ENCODE measurements at places on chromosomes 1 and 21.

DNA sequence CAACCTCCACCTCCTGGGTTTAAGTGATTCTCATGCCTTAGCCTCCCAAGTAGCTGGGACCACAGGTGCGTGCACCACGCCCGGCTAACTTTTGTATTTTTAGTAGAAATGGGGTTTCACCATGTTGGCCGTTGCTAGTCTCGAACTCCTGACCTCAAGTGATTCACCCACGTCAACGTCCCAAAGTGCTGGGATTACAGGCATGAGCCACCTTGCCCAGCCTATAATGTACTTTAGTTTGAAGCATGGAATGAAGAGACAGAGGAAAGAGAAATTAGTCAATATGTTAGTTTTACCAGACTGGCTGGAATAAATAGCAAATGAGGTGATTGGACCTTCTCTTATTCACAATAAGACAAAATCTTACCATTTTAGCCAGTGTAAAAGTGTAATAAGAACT is 89.0 kb downstream of the GTF2B start:
- peak; percentile 14 for DNase-seq

GRCh38 chr21:42844411-42845113 is 34.8 kb downstream of the WDR4 start:
- DNase-seq, result no peak

DNA sequence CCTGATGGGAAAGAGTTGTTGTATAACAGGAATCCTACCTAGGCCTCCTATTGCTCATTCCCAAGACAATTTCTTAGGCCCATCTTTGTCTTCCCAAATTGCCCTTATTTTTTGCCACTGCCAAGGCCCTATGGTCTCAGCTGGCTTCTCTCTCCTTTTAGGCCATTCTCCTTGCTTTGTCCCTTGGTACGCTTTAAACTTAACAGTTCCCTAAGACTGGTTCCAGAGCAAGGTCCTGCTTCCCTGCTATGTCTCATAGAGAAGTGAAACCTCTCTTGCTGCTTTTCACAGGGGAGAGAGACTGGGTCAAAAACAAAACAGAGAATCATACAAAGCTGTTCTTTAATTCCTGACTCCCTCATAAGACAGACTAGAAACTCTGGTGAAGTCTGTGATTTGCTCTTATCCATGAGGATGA is 77.1 kb downstream of the XCL2 start:
- DNase-seq, result no peak

DNA sequence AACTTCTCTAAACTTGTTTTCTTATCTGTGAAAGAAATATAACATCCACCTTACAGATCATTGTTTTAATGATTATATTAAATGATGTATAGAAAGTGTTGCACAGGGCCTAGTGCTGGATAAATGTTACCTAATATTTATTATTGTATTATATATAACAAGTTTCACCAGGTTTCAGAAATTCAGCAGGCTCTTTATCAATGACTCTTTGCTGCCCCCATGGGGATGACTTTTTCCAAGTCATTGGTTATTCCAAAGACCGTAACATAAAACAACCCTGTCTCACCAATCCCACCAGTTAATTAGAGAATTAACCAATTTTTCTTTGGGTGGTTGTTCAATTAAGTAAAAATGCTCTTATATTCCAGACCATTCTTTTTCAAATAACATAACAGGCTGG is 7.3 kb upstream of the DEDD start:
- DNase-seq, result peak; percentile 42

- DNase-seq, result no peak
Observed at GRCh38 chr1:3547055-3548005, 64.0 kb downstream of the MEGF6 start.

DNA sequence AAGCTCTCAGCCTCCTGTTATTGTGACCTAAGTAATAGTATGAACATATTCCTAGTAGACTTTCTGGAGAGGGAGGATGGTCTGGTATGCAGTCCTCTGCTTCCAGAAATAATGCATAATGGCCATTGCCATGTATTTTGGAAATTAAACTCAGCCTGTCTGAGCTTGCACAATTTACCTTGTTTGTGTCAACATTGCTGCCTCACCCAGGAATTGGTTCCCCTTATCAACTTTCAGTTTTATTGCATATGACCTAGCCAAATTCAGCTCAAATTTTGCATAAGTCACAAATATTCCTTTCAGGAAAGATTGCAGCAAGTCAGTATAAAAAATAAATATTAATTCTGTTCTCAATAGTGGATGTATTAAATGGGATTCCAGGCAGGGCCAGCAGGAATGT is 101.9 kb upstream of the SLC5A9 start:
- no peak for DNase-seq

- DNase-seq, result peak; percentile 46
Observed at GRCh38 chr1:206725109-206725963, 40.6 kb downstream of the MAPKAPK2 start.

- no peak for DNase-seq
Observed at GRCh38 chr1:11873395-11874257, 14.9 kb upstream of the NPPB start.

GRCh38 chr21:18252256-18252655 is 7.6 kb downstream of the CHODL start:
- DNase-seq, result peak; percentile 1

DNA sequence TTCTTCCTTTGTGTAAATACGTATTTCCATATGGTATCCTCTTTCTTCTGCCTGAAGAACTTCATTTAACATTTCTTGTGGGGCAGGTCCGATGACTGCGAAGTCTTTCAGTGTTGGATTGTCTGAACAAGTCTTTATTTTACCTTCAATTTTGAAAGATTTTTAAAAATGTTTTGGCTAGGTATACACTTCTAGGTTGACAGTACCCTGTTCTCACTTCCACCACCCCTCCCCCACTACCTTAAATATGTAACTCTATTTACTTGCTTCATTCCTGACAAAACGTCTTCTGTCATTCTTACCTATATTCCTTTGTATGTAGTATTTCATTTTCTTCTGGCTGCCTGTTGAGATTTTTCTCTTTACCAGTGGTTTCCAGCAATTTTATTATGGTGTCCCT is 85.7 kb upstream of the ARTN start:
- no peak for DNase-seq

DNA sequence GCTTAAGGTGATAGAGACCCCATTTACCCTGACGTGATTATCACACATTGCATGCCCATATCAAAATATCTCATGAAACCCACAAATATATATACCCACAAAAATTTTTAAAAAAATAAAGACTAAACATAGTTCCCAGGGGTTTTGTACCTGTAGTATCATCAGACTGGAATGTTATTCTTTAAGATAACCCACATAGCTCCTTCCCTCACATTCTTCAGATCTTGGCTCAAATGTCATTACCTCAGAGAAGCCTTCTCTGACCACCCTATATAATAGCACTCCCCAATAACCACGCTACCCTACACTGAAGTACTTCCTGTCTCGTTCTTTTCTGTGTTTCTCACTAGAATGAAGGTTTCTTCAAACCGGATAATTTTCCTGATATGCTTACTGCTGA is 138.3 kb upstream of the SNX7 start:
- DNase-seq, result peak; percentile 21

DNA sequence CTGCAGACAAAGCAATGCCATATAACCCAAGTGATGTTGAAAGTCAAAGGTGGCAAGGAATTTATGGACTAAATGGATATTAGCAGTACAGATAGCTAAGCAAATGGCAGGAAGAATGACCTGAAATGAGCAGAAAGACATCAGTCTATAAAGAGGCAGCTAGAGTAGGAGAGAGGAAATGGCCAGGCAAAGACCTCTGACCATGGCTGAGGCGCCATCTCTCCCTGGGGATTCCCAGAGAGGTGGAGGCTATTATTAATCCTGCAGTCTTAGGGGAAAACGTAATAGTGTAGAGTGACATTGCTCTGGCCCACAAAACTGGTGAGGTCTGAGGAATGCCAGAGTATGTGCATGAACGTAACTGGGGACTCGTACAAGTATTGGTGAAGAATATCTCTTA is 563.6 kb upstream of the PRMT6 start:
- DNase-seq, result no peak

DNA sequence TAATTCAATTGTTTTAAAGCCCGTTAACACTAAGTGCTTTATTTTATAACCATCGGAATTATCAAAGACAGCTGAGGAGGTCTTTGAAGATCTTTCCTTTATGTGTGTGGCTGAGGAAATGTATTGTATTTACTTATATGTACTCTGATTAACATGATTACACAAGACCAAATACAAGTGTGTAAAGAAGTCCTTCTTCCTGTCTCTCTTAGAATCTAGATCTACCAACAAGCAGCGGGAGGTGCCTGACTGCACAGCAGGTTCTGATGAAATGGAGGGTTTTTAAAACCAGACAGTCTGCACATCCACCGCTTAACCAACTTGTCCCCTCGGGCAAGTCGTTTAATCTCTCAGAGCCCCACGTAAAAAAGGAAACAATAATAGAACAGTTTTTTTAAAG is 240.5 kb upstream of the MAP1LC3C start:
- DNase-seq, result no peak

DNA sequence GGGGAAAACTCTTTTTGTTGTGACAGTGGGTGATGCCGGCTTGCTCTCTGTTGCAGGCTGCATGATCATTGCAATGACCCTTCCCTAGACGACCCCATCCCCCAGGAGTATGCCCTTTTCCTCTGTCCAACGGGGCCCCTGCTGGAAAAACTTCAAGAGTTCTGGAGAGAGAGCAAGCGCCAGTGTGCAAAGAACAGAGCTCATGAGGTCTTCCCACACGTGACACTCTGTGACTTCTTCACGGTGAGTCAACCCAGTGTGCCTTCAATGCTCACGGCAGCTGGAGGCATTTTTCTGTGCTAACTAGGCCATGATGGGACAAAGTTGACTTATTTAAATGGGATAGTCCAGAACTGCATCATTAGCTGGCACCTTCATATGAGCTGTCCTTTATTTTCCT is 5.7 kb downstream of the UBASH3A start:
- no peak for DNase-seq

GRCh38 chr21:18545908-18546307 is 142.3 kb upstream of the TMPRSS15 start:
- DNase-seq, result peak; percentile 88

DNA sequence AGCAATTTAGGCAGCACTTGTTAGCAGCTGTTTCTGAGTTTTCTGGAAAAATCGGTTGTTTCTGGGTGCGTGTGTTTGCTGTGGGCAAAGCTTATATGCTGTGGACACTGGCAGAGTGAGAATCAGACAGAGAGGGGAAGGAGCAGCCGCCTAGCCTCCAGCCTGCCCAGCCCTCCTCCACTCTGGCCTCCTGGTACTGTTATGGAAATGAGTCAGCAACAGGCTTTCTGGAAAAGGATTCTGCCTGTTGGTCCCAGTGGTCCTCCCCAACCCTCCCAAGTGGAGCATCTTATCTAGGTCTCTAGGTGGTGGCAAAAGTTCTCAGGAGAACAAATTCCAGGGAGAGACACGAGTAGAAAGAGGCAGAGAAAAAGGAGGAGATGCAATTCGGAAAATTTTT is 42.2 kb upstream of the GOLT1A start:
- DNase-seq, result peak; percentile 32

- DNase-seq, result peak; percentile 46
Observed at GRCh38 chr1:150464422-150464826, 22.8 kb upstream of the TARS2 start.

GRCh38 chr1:214540324-214540723 is 11.1 kb downstream of the PTPN14 start:
- DNase-seq, result no peak

- DNase-seq, result no peak
Observed at GRCh38 chr1:153619171-153619570, 3.0 kb upstream of the S100A14 start.

DNA sequence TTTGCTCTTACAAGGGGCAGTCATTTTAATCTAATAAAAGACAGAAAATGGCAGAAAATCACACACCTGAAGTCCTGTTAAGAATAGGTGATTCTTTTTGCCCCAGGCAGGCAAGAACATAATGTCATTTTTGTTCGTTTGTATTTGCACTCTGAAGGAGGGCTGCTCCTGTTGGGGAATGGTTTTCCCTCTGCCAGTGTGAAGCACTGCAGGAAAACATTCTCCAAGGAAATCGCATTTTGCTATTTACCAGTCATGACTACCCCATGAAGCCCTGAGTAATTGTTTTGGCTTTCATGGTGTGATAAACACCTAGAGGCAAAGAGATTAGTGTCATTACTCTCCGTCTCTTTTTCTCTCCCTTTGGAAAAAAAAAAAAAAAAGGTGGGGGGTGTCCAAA is 345.5 kb downstream of the NTNG1 start:
- no peak for DNase-seq

Data from fibroblast of skin of right biceps (primary cell).